ENCODE measurements at places on chromosomes 3 and 15. TPM values are rescaled to one million over a fixed set of nuclear protein-coding genes. Genes with fewer than 3 reads are reported as not detected.

ATP10A gene
- total RNA-seq, result 5.6 TPM

BCL6 gene
- 105 TPM for total RNA-seq

P2RY12 gene
- total RNA-seq, result 5.0 TPM

RASL12 gene
- total RNA-seq, result 56.3 TPM

ATP8B4 gene
- total RNA-seq, result 8.3 TPM

FBXO40 gene
- total RNA-seq, result 0.18 TPM

WNT7A gene
- total RNA-seq, result not detected

LTK gene
- not detected for total RNA-seq

NRG4 gene
- total RNA-seq, result 3.5 TPM

ACTC1 gene
- 21.5 TPM for total RNA-seq

GRIP2 gene
- total RNA-seq, result 0.27 TPM

KIF7 gene
- total RNA-seq, result 4.1 TPM

TRA2B gene
- total RNA-seq, result 132 TPM

TRIM71 gene
- 11.1 TPM for total RNA-seq

CD80 gene
- total RNA-seq, result not detected

COL8A1 gene
- 8.0 TPM for total RNA-seq

CIDEC gene
- total RNA-seq, result not detected

CEMIP gene
- 13.5 TPM for total RNA-seq

C3orf49 gene
- not detected for total RNA-seq

Data from prostate gland (tissue), 2 donors.